Activated CD4-positive, CD25-positive, alpha-beta regulatory T cell treated with anti-CD3 and anti-CD28 coated beads, Interleukin-2, amount 50 U/mL, for 24 hours (primary cell): ENCODE measurements at places on chromosomes 4 and X.

GRCh38 chr4:96164814-96165351 is 325.0 kb downstream of the PDHA2 start:
- no peak for ATAC-seq

GRCh38 chr4:172843192-172843591 is 325.4 kb upstream of the GALNT7 start:
- no peak for ATAC-seq

DNA sequence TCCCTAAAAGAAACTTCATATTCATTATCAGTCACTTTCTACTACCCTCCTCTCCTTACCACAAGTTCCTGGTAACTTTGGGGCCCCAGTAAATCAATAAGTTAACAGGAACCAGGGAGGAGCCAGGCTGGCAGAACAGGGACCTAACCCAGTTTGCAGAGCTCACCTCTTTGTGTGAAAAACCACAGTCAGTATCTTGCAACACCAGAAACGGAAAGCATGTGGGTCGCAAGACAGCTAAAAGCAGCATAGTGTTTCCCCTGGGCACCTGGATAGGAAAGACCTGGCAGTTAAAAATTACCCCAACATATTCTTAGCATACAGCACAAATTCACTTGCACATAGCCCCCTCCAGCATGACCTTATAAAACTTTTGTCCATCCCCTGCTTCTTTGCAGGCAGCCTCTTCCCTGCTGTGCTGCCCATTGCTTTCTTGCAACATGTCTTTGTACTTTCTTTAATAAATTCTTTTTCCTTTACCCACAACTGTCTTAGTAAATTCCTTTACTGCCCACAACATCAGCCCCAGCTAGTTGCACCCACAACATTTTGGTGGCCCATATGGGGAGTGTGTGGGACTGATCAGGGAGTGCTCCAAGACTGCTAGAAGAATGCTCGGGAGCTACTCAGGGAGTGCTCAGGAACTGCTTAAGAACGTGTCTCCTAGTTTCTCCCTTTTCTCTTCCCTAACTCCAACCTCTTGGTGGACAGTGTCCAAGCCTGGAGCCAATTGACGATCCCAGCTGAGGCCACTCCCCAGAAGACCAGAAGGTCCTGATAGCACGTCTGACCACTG is 83.4 kb downstream of the MSN start:
- peak; percentile 17 for ATAC-seq

DNA sequence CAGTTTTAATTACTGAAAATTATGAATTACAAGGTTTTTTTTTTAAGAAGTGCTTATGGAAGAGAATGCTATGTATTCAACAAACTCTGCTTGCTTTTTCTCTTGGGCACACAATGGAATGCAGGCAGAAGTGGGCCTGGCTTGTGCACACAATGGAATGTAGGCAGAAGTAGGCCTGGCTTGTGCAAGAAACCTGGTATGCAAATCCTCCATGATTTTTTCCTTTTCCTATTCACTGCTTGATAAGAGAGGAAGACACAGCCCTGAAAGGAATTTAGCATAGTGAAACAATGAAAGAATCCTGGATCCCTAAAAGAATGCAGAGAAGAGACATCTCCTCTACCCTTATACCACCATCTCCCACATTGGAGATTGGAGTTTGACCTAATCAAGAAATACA is 138.4 kb downstream of the COL25A1 start:
- no peak for ATAC-seq

DNA sequence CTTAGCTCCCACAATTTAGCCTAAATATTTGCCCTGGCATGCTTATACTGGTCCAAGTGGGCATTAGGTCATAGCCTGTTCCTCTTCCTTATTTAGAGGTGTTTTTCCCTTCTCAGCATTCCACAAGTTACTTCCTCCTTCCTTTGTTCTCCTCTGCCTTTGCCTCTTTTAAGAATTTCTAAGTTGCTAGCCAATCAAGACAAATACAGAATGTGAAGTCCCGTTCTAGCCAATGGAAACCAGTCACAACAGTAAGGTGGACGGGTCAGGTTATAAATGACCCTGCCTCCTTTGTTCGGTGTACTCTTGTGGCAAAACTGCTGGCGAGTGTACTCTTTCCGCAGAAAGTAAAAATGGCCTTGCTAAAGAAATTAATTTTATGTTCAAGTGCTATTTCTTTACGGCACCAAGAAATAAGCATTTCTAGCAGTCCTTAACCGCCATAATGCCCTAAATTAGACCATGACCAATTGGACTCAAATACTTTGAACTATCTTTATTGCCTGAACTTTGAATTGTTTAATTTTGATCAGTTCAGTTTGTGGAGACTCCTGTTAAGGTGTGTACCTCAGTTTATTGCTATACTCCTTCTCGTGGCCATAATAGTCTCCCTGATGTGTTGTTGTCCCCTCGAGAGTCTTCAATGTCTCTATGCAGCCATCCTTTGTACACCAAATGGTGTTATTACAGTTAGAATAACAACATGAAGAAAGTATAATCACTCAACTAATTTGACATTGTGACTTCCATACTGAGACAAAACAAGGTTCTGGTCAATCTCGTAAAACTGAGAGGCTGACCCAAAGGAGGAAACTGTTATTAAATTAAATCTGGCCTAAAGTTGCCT is 1.6 kb upstream of the HADH start:
- no peak for ATAC-seq

- ATAC-seq = no peak
Observed at GRCh38 chr4:148448141-148448540, 5.9 kb upstream of the NR3C2 start.

- no peak for ATAC-seq
Observed at GRCh38 chr4:129532573-129532972, 436.6 kb downstream of the C4orf33 start.

DNA sequence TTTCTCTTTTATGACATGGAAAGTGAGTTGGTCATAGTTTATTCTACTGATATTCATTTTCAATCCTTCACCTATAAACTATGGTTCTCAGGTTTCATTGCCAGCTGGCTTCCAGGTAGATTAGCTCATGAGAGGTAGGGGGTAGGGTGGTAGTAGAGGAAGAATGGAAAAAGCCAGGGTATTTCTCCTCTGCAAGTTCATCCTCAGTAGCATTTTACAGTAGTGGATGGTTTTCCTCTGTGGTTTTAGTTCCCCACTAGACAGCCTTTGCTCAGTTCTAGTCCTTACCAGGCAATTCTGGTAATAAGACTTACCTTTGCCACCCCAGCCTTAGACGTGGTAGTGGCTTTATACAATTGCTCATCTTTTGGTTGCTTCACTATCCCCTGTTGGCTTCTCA is 8.9 kb upstream of the NAA11 start:
- no peak for ATAC-seq

GRCh38 chr4:78056265-78057129 is 626 bp upstream of the FRAS1 start:
- ATAC-seq = no peak

DNA sequence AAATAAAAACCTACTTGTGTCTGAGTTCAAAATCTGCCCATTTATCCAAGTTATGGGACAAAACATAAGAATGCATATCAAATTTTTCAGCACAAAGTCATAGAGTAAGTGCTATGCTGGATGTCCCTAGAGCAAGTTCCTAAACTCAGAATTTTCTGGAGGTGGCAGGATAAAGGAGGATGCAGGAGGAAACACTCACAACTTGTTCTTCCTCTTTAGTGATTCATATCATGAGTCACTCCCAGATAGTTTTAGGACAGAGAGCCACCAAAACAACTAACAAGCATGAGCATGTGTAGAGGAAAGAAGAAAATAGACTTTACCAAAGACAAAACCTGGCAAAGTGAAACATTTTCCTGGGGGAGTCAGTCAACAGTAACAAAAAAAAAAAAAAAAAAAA is 302.7 kb downstream of the KCTD8 start:
- no peak for ATAC-seq

GRCh38 chr4:185054272-185054671 is 36.0 kb downstream of the HELT start:
- no peak for ATAC-seq

DNA sequence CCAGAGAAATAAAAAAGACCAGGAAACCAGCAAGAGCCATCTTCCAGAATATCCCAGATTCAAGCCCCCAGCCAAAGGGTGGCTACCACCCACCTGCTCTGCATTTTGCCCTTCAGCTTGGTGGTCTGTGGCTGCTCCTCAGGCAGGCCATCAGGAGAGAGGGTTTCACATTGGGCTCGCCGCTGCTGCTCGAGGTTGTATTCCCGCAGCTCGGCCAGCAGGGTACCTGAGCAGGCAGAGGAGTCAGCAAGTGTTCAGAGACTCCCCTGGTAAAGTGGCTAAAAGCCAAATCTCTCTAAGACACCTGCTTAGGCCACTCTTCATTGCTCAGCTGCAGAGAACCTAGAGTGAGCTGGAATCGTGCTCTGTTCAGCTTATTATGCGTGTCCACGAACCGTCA is 110.8 kb upstream of the HSD17B10 start:
- ATAC-seq = no peak

DNA sequence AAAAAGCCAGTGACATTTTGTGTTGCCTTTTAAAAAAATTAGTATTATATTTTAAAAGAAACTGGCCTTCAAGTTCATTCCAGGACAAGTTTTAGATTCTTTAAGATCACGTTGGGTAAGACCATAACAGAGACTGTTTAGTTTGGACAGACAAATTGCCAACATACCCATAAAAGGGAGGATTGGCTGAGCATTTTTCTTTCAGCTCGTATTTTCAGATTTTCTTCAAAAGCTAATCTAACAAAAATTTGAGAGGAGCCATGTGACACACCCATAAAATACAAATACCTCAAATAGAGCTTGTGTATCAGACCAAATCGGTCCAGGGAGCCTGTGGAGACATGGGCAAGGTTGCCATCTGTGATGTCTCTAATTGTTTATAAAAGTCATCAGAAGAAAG is 74.6 kb upstream of the C1QTNF7 start:
- ATAC-seq = no peak

DNA sequence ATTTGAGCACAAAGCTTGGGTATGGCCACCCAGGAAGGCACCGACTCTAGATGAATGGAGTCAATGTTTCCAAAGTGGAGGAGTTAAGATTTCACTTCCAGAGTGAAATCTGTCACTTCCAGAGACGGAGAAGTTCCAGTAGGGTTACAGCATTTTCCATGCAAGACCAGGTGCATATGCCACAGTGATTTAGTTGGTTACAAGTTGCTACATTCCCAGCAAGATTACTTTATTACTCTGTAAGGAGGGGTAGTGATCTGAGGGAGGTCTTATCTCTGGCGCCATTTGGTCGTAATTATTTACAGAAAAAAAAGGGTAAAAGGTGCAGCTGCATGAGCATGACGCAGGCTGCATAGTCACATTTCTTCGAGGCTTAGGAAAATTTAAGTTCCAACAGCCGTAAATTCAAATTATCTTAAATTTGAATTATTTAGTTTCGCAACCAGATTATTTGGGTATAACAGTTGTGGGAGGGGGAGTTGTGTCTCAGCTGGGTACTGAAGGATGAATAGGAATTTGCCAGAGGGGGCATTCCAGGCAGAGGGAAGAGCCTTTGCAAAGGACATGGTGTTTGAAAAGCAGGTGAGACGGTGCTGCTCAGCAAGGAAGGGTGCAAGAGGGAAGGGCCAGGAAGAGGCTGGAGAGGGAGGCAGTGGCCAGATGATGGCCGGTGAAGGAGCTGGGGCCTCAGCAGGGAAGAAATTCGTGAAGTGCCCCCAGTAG is 17.4 kb upstream of the AFAP1 start:
- no peak for ATAC-seq

- ATAC-seq = peak; percentile 78
Observed at GRCh38 chrX:154411981-154412340, 622 bp downstream of the TAFAZZIN start.

DNA sequence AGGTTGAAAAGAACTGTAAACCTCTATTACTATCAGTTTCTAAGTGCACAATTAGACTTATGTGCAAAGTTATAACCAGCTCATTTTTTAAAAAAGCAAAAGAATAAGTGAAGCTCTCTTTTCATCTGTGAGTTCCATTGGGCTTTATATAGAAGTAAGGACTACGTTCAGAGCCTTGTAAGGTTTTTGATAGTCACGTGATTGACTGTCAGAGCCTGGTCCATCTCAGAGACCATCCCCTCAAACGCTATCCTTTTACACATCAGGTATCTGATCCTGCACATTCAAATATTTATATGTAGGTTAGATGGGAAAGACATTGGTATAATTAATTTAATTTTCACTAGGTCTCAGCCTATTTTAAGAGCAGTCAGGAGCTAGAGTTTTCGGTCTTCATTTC is 279.3 kb downstream of the INPP4B start:
- peak; percentile 45 for ATAC-seq

- no peak for ATAC-seq
Observed at GRCh38 chrX:119552508-119552907, 12.7 kb downstream of the STEEP1 start.

GRCh38 chr4:58265734-58266133 is 1155.5 kb upstream of the IGFBP7 start:
- no peak for ATAC-seq

GRCh38 chrX:48711162-48711928 is 14.8 kb downstream of the SUV39H1 start:
- no peak for ATAC-seq

- ATAC-seq = no peak
Observed at GRCh38 chrX:38669428-38669827, 108.1 kb downstream of the TSPAN7 start.

GRCh38 chr4:47531241-47531953 is 46.3 kb downstream of the ATP10D start:
- ATAC-seq = peak; percentile 85

DNA sequence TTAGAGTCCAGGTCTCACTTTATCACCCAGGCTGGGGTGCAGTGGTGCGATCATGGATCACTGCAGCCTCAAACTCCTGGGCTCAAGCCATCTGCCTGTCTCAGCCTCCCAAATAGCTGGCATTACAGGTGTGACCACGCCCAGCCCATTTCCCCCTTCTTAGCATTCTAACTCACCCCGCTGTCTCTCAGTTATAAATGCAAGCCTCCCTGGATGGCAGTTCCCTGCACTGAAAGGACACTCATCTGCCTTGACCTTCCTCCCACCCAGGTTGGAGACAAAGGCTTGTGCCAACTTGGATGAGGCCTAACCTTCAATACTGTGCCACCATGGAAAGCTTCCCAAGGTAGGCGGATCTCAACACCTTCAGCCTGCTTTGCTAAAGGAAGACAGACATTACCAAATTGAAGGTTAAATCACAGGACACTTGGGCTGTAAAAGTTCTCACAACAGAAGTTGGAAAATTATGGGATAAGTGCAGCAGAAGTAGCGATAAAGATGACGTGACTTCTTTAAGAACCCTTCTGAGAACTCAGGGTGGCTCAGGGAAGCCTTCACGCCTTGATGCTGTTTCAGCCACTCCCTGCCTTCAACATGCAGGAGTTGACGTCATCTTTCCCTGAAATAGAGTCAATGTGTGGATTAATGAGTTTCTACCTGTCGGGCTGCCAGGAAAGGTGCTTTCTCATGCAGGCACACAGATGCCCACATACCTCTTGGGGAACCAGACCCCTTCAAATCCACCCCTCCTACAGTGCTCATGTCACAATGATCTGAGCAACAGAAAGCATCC is 10.6 kb upstream of the GPM6B start:
- no peak for ATAC-seq
